ENCODE measurements at places on chromosomes 6 and 20.

DNA sequence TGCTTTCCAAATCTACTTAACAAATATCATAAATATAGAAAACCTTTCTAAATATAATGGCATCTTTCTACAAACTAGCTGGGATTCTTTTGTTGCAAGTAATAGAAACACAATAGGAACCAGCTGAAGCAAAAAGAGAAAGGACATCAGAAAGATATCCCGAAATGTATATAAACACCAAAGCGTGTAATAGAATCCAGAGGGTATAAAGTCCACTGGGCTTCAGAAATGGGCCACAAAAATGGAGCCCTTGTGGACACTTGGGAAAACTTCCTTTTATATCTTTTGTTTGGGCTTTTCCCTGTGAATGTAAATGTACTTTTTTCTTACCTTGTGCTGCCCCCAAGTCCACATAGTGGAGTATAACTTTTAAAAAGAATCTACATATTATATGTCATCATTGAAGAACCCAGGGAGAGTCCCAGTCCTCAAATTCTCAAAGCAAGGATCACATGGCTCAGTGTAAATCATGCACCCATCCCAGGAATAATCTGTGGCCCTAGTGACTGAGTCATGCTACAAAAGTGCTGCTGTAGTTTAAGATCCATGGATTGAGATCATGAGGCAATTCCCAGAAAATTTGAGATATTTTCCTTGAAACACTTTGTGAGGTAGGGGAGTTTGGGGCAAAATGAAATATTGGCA, 457.0 kb downstream of the EPM2A start:
- no peak for DNase-seq

DNA sequence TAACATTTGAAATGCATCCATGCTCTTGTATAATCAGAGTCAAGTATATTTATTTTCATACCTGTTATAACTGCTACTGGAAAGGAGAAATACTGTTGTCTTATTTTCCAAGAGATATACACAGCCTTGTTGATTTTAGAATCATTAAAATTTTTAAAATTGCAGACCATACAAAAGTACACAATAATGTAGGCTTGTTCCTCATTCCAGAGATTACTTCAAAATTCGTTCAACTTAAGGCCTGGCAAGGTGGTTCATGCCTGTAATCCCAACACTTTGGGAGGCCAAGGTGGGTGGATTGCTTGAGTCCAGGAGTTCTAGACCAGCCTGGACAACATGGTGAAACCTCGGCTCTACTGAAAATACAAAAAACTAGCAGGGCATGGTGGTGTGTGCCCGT, 6.1 kb downstream of the RNF114 start:
- DNase-seq = no peak

GRCh38 chr6:160430203-160430602, 82.0 kb downstream of the SLC22A3 start:
- no peak for DNase-seq

GRCh38 chr6:163808231-163808630, 393.7 kb downstream of the QKI start:
- no peak for DNase-seq

- DNase-seq = no peak
Measured at GRCh38 chr20:60361761-60362395, 403.7 kb downstream of the CDH26 start.
